Breast epithelium (tissue), 4 donors: ENCODE measurements at places on chromosomes 2 and 18. TPM values are rescaled to one million over a fixed set of nuclear protein-coding genes. Genes with fewer than 3 reads are reported as not detected.

DNA sequence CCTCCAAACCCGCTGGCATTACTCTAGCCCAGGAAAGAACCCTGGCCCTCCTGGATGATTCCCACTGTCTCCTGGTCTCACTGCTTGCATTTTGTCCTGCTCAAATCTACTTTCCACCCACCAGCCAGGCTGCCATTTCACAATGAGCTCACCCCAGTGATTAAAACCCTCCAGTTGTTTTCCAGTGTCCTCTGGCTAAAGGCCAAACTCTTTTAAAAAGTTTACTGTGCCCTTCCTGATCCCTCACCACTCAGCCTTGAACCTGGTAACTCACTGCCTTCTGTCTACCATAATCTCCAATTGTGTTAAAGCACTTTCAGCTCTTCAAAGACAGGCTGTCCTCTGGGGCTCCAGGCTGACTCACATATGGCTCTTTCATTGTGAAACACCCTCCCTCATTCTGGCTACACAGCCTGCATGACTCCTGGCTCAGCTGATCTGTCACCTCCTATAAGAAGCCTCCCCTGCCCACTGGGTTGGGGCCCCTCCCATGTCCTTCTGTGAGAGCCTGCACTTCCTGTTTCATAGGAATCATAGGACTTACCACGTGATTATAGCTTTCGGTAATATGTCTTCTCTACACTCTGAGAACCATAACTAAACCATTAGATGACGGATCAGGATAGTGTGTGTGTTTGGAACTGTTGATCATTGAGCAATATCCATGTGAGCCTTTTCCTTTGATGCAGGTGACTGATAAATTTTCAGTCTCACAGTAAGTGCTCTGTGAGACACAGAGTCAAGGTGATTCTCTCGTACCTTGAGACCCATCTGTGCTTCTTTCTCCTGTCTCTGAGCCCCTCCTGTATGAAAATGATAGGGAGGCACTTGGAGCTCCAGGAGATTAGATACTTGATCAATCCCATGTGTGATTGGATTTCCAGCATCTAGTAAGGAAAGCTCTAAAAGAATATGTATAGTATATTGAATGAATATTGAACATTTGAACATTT, 590.8 kb upstream of the ID2 start:
- DNase-seq = peak; percentile 23

CRYGD gene
- not detected for total RNA-seq

LINC00305 gene
- not detected for total RNA-seq

ZNF236 gene
- total RNA-seq = 27.1 TPM

- DNase-seq = peak; percentile 12
Observed at GRCh38 chr2:241770185-241770935, 6.3 kb upstream of the GAL3ST2 start.

DNA sequence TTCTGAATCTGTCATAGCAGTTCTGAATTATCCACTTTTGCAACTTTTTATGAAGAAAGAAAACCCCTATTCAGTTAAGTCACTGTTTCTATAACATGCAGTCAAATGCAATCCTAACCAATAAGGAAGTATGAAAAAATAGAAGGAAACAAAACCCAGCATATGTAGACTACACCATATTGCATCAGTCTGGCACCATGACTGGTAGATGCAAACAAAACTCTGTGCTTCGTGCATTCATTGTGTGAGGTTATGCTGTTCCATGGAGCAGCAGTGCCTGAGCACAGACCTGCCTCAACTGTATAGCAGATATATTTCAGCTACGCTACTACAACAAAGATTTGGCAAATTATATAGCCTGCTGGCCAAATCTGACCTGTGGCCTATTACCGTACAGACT, 325.5 kb downstream of the LRP1B start:
- no peak for DNase-seq

- DNase-seq = no peak
Observed at GRCh38 chr2:235698028-235698427, 204.2 kb downstream of the AGAP1 start.

ERMN gene
- total RNA-seq = 2.2 TPM

GRCh38 chr2:202610380-202610779, 24.4 kb upstream of the FAM117B start:
- no peak for DNase-seq

GRCh38 chr2:31785876-31786275, 205.1 kb upstream of the SRD5A2 start:
- no peak for DNase-seq

- peak; percentile 77 for DNase-seq
Observed at GRCh38 chr2:96927405-96928171, 57.7 kb upstream of the SEMA4C start.

DNA sequence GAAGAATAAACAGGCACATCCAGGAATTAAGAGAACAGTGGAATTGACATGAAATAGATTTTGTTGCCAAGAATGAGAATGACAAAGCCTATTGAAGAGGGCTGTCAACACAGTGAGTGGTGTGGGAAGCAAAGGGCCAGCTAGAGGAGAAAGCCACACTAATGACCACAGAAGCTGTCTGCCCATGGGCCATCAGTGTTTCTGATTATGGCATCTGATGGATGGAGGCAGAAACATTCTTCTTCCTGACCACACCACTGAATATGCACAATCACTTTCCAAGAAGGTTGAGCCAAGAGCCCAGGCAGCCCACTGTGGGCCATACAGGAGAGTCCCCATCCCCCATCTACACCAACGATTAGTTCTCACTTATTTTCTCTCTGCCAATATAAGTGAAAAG, 146.0 kb upstream of the SH3BP4 start:
- no peak for DNase-seq

GRCh38 chr2:105782646-105783045, 37.9 kb downstream of the NCK2 start:
- no peak for DNase-seq

DNA sequence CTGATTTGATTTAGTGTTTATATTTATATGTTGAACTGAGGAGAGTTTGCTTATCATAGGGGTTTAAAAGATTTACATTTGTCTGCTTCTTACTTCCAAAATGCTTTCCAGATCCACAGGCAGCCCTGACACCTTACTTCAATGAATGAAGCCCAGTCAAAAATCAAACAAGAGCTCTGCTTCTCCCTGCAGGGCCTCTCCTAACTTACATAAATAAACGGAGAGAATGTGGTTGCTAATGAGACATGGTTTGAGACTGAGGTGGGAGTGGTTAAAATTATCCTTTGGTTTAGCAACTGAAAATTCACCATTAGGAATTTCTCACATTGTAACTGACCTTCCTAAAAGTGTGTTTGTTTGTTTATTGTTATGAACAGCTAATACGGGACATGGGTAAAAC, 612.3 kb upstream of the FANCL start:
- no peak for DNase-seq

SPP2 gene
- total RNA-seq = not detected

DNA sequence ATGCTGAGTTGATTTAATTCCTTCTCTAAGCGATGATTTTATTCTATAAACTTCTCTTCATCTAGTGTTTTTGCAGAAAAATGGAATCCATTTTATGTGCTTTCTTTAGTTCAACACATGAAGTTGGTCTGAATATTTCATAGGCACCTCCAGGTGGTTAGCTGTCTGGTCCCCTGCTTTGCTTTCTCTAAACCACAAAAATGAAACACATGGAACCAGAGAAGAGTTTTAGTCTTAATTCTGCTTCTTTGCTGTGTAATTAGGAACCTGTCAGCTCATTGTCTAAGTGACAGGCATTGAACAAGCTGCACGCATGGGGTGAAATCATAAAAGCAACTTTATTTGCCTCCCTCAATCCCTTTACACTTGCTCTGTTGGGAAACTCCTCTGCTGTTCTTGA, 150.4 kb downstream of the PIK3C3 start:
- no peak for DNase-seq

DNA sequence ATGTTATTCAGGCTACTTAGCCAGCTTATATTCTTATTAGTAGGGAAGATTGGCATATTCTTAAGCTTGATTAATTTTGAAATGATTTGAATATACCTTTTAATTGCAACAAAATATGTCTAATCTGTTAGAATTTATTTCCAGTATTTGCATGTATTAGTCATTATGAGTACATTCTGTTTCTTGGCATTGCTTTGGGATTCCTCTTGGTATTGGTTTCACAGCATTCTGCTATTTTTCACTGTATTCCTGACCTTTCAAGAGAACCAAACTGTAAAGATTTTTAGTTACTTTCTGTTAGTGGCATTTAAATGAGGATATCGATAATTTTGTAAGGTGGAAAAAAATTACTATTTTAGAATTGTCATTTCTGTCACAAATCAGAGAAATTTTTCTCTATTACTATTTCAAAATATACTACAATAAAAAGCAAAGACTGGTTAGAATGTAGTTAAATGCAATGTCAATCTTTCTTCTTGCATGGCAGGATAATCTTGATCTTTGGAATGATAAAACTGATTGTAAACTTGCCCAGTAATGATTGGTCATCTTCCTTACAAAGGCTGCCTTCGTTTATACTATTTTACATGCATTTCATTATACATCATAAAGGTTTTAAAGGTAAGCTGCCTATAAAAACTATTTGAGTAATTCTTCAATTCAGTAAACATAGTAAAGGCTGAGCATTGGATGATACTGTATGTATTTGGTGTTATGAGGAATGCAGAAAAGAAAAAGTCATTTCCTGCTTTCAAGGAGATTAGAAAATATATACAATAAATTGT, 86.1 kb downstream of the SLC4A10 start:
- DNase-seq = no peak

GRCh38 chr2:67996772-67997527, 65.9 kb downstream of the C1D start:
- DNase-seq = no peak

LAMA3 gene
- 127 TPM for total RNA-seq
